ENCODE measurements at places on chromosomes 11 and 22.

GRCh38 chr11:76033699-76034098, 172.6 kb downstream of the WNT11 start:
- no peak for DNase-seq

DNA sequence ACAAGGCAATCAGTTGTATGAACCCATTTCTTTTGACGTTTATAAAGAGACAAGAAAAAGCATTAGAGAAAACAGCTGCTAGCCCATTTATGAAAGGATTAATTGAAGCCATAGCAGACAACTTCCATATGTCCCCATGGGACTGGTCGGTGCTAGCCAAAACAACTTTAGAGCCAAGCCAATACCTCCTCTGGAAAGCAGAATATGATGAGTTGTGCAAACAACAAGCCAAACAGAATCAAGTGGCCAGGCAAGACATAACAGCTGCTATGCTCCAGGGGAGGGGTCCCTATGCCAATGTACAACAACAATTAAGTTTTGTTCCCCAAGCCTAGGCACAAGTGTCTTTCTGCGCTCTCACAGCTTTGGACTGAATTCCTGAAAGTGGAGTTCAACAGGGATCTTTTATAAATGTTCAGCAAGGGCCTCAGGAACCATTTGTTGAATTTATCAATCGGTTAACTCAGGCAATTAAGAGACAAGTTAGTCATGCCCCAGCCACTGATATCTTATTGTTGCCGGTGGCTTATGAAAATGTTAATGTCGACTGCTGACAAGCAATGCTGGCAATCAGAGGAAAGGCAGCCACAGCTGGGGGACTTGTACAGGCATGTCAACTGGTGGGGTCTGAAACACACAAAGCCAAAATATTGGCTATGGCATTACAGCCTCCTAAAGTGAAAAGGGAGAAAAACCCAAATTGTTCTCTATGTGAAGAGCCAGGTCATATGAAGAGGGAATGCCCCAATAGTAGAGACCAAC, 1593.1 kb upstream of the TENM4 start:
- DNase-seq, result no peak

DNA sequence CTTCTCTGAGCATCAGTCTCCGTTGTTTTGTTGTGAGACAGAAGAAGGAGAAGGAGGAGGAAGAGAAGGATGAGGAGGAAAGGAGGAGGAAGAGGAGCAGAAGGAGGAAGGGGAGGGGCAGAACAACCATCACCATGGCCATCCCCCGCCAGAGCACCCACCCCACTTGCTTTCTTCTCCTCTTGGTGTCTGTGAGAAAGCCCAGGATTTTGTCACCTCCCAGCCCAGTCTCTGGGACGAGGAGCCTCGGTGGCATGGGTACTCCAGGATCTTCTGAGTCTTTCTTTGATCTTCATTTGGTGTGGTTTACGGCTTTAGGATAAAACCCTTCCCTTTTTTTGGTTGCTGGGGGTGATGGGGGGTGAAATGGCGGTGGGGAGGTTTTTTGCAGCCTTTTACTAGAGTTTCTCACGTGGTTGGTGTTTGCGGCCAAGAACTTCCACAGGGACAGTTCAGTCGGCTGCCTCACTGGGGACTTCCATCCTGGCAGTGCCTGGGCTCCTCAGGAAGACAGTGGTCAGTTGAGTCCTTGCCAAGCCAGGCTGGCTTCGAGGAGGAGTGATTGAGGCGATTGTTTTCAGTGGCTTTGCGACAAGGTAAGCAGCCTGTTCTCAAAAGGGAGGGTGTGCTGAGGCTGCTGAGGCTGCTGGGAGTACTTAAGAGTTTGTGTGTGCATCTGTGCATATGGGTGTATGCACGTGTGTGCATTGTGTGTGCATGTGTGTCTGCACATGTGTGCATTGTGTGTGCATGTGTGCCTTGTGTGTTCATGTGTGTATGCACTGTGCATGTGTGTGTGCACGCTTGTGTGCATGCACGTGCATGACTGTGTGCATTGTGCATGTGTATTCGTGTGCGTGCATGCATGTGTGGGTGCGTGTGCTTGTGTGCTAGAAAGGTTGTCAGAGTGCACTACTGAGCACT, 567.5 kb downstream of the TBC1D22A start:
- DNase-seq, result no peak

DNA sequence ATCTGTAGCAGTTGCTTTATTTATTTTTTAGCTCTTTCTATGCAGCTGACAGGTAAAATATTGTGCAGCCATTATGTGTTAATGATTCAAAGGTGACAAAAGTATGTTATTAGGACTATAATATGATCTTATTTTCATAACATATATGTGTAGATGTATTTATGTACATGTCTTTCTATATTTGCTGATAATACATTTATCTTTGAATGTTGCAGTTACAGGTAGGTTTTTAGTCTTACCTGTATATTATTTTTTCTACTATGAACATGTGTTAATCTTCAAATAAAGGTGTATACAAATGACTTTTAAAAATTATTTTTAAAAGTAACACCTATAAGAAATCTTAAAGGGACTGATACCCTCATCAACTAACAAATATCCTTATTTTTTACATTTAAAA, 33.6 kb downstream of the FAR1 start:
- no peak for DNase-seq

- no peak for DNase-seq
Observed at GRCh38 chr11:134849833-134850232, 437.8 kb upstream of the B3GAT1 start.

GRCh38 chr11:65078151-65078550, 5.7 kb downstream of the CDCA5 start:
- DNase-seq, result peak; percentile 38

DNA sequence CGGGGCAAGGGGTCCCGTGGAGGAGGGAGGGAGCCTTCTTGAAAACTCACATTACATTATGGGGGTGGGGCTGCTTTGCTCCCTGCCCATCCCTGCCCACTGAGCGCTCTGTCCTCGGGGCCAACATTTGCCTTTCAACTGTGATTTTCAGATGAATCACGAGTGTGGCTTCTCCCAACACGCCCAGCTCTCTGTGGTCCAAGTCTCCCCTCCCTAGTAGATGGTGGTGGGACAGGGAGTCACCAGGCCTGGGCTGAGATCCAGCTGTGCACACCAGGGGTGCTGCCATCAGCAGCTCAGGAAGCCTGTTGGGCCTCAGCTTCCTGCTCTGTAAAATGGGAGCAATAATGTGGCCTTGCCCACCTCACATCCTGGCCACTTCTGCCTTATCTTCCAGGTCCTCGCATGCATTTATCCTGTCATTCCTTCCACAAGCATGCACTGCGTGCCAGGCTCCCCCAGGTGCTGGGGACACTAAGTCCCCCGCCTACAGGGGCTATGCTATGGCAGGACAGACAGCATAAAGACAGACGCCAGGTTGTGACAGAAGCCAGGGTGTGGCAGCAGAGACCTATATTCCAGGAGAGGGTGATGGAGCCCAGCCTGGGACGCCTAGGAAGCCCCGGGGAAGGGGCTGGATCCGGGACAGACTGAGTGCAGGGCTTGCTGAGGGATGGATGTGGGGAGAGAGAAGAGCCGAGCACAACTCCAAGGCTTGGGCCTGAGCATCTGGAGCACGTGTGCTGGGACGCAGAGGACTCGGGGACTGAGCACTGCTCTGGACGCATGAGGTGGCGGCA, 30.5 kb downstream of the NFAM1 start:
- no peak for DNase-seq

DNA sequence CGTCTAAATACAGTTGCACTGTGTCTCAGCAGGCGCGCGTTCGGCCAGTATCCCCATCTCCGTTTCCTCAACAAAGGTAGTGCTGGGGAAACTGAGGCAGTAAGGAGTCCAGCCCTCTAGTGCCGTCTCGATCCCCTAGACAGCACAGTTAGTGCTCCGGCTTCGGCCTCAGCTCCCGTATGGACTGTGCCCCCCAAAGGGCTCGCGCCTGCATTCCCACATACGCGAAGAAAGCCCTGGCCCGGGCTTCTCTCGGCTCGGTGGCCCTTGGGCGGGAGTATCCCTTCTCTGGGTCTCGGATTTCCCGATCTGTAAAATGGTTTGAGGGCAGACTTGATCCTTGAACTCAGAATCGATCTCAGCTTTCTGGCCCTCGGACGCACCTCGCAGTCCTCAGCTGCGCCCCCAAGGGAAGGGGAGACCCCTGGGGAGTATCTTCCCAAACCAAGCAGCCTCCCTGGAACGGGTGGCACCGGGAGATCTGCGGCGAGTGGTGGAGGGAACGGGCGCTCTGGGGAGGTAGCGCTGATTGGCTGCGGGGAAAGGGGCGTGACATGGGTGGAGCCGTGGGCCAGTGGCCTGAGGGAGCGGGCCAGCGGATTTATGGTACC, 759 bp upstream of the PEX16 start:
- peak; percentile 14 for DNase-seq

GRCh38 chr22:18075720-18076497, 1.9 kb upstream of the PEX26 start:
- DNase-seq, result peak; percentile 4

GRCh38 chr11:1829039-1829820, 5.6 kb upstream of the SYT8 start:
- DNase-seq, result no peak

- DNase-seq, result no peak
Observed at GRCh38 chr11:67120456-67120855, 1.4 kb downstream of the KDM2A start.

GRCh38 chr11:76397383-76397782, 16.3 kb downstream of the GVQW3 start:
- no peak for DNase-seq

DNA sequence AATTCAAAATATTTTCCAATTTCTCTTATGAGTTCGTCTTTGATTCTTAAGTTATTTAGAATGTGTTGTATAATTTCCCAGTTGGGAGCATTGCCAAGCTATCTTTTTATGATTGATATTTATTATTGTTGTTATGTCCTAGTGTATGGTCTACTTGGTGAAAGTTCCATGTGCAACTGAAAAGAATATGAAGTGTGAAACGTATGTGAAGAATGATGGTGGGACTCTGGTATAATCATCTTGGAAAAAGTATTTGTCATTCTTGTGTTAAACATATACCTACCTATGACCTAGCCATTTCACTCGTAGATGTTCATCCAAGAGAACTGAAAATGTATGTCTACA, 12.0 kb upstream of the GNB1L start:
- DNase-seq, result no peak

GRCh38 chr11:102188488-102188887, 78.2 kb downstream of the YAP1 start:
- no peak for DNase-seq

DNA sequence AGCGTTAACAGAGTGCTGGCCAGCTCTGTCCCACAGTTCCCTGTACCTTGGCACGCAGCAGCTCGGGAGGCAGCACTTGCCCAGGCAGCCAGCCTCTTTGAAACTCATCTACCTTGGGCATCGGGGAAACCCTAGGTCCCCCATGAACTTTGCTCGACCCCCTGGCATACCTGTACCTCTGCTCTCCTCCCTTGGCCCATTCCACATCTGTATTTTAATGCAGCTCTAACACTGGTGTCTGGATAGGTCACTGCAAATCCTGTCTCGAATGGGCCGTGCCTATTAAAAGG, 304.1 kb downstream of the TBC1D22A start:
- DNase-seq, result no peak

DNA sequence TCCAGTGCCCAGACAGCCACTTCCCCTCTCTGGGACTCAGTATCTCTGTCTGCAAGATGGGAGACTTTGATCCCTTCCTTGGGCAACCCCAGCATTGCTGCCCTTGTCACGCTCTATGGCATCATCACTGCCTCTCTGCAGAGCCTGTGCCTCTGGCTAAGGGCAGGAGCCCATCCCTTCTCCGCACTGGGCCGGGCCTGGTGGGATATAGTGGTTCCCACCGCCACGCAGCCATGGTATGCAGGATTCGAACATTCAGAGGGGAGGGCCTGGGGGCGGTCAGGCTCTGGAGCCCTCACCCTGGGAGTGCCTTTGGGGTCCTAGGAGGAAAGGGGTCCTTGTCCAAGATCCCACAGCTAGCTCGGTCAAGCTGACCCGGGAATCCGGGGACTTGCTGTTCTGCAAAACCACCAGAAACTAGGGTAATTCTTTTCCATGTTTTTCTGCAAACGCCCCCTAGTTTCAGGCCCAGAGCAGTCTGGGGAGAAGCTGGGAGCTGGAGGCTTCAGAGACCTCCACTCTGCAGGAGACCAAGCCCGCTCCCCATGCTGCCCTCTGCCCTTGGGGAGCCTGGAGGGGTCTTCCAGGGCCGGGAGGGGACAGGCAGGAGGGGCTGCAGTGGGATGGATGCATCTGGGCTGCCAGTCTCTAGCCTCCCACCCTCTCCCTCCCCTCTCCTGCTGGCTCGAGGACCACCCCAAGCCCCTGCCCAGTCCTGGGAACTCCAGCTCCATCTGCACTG, 24.4 kb upstream of the CBX7 start:
- DNase-seq, result no peak

DNA sequence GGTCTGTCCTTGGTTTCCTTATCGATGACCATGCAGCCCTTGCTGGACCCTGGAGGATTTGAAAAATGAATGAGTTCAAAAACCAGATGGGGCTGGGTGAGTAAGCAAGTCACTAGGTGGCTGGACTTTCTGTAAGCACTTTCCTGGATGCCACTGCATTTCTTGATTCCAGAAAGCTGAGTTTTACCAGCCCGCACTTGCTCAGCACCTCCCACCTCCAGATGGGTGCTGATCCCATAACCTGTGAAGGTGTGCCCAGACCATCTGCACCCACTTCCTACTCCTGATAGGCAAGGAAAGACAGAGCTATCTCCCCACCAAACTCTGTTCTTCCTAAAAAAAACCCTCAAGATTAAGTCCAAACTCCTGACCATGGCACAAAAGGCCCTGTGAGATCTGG, 21.1 kb downstream of the ASCC2 start:
- DNase-seq, result no peak

DNA sequence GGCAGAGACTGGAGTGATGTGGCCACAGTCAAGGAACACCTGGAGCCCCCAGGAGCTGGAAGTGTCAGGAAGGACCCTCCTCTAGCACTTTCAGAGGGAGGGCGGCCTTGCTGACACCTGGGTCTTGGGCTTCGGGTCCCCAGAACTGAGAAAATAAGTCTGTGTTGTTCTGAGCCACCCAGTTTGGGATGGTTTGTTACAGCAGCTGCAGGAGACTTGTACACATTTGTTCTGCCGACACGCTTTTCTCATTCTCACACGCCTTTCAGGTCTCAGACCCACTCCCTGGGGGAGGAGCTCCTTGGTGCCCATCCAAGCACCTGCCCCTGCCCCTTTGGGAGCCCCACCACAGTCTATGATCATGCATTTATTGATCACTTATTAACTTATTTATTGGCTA, 47.2 kb upstream of the SMIM38 start:
- DNase-seq, result no peak

- no peak for DNase-seq
Observed at GRCh38 chr11:121460941-121461514, 8.3 kb upstream of the SORL1-AS1 start.

GRCh38 chr11:47979378-47980087, 826 bp upstream of the PTPRJ start:
- DNase-seq, result peak; percentile 27

- DNase-seq, result no peak
Observed at GRCh38 chr11:26062660-26063059, 269.3 kb upstream of the ANO3 start.
